HFF-Myc (cell line): ENCODE measurements at places on chromosomes 6 and 20.

GRCh38 chr6:167976708-167977107, 20.8 kb upstream of the KIF25 start:
- DNase-seq: no peak

DNA sequence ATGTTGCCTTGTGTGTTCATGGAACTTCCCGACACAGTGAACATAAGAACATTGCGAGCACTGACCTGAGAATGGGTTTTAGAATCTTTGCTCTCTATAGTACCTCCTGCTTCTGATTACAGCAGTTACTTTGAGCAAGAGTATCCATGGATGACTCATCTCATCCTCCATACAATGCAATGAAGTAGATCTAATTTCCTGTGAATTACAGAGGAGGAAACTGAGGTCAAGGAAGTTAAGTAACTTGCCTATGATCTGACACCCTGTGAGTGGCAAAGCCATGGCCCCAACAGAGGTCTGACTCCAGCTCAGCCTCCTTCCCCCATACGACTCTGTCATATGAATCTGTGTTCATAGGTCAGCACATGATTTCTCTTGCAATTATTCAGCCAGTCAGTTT, 518.1 kb downstream of the TFAP2A start:
- DNase-seq: no peak

DNA sequence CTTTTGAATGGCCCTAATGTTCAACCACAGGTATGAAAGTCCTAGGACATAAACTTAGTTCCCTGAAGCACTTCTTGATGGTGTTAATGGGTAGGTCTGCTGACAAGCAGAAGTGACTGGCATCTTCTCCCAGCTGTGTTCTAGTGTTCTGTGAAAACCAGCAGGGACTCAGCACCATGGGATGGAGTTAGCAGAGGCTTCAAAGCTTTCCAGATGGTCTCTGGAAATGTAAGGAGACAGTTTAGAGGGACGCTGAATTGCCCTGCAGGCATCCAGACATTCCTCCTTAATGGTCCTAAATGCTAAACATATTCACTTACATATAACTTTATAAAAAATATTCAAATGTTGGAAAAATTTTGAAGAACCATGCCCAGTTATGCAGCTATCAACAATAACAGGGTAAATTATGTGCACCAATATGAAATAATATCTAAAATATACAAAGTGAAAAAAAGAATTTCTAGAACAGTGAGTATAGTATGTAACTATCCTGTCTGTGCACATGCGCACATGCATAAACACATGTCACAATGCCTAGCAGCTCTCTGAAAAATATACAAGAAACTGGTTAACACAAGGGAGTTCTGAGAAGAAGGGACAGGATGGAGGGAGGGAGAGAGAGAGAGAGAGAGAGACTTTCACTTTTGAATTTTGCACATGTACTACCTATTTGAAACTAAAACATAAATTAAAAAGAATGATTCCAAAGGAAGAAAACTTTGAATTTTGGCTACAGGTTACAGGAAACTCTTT, 87.2 kb downstream of the PRDM1 start:
- DNase-seq: no peak

- no peak for DNase-seq
These were observed 85.7 kb downstream of the MRAP2 start for GRCh38 chr6:84119277-84119676.

DNA sequence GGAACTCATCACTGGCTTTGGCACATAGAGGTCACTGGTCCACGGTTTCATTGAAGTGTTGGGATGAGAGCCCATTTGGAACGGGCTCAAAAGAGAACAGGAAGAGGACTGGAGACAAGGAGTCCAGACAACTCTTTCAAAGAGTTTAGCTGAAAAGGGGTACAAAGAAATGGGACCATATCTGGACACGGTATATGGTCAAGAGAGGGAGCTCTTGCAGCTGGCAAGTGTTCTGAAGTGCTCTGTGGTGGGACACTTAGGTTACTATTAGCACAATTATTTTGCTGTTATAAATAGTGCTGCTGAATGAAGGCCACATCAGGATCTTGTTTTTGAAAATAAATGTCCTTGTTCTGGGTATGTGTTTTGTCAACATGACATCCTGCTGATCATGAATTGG, 4.6 kb downstream of the SGK2 start:
- no peak for DNase-seq

- no peak for DNase-seq
These were observed 326.9 kb downstream of the CD83 start for GRCh38 chr6:14444295-14444972.

DNA sequence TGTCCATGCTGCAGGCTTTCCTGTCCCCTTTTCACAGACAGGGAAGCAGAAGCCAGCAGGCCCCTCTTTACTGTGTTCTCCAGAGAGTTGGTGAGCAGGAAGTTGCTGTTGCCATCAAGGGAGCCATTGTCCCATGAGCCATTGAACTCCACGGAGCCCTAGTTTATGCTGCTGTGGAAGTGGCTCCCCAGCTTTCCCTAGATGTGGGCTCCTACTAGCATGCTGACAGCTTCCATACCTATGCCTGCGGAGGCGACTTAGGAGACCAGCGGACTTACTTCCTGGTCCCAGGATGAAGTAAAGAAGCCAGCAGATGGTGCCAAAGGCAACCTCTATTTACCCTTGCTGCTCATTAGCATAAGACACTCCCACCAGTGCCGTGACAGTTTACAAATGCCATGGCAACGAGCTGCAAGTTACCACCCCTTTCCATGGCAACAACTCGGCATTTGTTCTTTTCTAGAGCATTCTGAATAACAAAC, 30.8 kb upstream of the FKBP1A start:
- no peak for DNase-seq

DNA sequence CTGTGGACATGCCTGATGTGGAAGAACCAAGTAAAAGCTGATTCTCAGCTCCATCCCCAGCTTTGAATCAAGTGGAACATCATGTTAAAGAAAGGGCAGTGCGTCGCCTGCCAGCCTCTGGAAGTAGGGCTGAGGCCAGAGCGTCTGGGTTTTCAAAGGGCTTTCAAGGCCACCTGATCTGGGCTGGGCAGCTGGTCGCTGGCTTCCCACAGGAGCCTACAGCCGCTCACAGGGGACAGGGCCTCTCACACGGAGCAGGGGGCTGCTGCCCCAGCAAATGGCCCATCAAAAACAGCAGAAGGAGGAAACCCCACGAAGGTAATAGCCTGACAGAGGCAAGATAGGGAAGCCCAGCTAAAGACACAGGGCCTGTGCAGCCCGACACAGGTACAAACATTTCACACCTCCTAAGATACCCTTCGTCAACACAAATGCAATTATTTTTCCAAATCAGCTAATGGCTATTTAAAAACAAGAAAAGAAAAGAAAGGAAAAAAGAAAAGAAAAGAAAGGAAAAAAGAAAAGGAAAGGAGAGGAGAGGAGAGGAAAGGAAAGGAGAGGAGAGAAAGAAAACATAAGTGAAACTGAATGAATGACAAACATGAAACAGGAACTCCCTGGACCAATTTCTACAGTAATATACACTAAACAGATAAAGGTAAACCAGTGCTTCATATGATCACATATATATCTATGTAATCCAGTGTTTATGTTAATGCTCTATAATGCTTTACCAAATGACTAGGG, 24.8 kb downstream of the RRBP1 start:
- no peak for DNase-seq

- DNase-seq: no peak
These were observed 51.3 kb downstream of the PHF20 start for GRCh38 chr20:35823147-35823546.

- DNase-seq: no peak
These were observed 66.0 kb downstream of the HS3ST5 start for GRCh38 chr6:114276783-114277182.

- DNase-seq: no peak
These were observed 4.3 kb downstream of the KIF3B start for GRCh38 chr20:32281711-32282110.

DNA sequence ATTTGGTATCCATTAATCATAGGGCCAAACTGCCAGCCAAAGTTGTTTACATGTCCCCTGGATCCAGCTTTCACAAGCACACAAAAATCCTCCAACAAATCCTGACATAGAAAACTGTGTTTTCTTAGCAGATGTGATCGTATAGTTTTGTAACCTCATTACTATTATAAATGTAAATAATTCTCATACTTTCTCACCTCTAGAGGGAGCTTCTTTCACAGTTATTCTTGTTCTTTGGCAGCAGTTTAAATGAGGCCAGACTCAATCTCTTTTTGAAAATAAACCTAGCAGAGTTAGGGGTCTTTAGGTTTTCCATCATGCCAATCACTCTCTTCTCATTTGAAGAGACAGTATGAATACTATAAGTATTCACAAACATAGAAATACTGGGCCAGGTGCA, 17.0 kb upstream of the ZNF318 start:
- no peak for DNase-seq

GRCh38 chr6:917939-918338, 225.0 kb upstream of the EXOC2 start:
- no peak for DNase-seq
